Inflammatory macrophage treated with lipopolysaccharide for 4 hours (primary cell): ENCODE measurements at places on chromosomes 11 and 22.

GRCh38 chr11:75920848-75921247, 105.8 kb downstream of the UVRAG start:
- no peak for DNase-seq

DNA sequence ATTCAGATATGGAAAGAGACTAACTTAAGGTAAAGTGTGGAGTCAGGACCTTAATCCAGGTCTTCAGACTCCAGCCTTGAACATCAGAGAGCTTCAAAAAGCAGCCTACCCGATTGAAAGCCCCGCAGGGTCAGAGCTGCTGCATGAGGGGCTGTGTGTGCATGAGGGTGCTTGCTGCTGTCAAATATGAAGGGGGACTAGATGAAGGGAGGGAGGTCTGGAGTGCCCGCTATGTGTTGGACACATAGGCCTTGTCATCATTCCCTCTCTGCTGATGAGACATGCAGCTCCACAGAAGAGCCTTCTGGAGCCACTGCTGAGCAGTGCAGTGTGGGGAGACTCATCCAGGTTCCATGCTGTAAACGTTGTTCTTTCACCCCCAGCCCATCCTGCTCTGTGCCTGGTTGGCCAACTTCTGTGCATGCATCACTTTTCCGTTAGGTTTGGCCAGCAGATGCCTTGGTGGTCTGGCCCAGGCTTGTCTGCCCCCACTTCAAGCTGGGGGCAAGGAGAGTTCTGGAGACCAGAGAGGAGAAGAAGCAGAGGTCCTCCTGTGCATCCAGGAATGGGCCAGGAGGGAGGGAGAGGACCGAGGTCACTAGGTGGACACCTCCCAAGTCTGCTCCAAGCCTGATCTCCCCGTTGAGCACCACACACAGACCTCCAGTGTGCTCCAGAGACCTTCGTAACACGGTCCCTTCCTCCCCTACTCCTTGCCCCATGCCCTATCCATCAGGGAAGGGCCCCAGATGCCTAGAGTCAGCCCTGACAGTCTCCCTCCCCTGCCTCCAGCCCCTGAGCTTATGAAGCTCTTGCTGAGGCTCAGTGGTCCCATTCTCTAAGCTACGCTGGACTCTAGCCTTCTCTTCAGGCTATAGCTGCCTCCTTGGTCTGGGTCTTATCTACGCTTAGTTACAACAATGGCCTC, 32.0 kb downstream of the LRRC32 start:
- no peak for DNase-seq

DNA sequence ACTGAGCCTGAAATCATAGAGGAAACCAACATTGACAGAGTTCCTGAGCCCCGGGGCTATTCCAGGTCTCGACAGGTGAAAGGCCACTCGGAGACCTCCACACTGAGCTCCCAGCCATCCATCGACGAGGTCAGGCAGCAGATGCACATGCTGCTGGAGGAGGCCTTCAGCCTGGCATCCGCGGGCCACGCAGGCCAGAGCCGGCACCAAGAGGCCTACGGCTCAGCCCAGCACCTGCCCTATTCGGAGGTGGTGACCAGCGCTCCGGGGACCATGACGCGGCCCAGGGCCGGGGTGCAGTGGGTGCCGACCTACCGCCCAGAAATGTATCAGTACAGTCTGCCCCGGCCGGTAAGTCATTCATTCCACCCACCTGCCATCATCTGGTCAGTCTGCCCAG, 54.9 kb downstream of the C11orf91 start:
- no peak for DNase-seq

DNA sequence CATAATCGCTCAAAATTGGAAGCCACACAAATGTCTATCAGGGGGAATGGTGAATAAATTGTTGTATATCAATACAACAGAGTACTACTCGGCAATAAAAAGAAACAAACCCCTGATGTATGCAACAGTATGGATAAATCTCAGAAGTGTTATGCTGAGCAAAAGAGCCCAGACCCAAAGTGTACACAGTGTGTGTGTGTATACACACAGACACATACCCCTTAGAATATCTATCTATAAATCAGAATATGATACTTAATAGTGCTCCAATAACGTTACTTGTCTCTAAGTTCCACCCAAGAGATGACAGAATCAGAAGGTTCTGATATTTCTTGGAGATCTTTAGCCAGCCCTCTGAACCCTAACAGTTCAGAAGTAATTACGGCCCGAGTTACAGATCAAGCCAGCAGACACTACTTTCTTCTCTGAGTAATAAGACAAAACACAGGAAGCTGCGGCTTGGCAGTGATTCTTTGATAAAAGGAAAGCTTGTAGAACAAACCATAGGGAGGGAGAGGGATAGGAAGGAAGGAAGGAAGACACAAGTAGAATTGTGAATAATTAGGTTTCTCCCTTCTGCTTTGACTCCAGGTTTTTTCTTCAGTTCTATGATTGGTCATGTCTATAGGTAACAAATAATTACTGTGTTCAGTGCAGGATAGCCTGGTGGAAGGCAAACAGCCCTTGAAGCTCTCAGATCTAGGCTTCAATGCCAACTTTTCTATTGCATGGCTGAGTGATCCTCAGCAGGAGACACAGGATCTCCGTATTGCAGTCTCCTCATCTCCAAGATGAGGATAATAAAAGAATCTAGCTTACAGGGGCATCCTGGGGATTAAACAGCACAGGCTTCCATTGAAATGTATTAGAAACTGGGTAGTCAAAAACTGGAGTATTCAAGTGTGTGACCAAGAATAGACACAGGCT, 75.6 kb upstream of the TEAD1 start:
- no peak for DNase-seq

DNA sequence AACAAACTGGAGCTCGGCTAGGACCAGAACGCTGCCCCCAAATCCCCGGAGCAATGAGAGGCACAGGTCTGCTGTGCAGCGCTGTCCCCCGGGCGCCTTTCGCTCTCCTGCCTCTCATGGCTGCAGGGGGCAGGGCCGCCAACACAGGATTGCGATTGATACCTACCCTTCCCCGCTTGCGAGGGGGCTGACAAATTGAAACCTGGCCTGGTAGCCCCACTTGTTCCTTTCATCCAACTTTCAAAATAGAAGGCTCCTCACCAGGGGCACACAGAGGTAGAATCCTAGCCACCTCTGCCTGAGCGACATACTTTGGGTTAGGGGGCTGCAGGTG, 642 bp upstream of the CASTOR1 start:
- no peak for DNase-seq

DNA sequence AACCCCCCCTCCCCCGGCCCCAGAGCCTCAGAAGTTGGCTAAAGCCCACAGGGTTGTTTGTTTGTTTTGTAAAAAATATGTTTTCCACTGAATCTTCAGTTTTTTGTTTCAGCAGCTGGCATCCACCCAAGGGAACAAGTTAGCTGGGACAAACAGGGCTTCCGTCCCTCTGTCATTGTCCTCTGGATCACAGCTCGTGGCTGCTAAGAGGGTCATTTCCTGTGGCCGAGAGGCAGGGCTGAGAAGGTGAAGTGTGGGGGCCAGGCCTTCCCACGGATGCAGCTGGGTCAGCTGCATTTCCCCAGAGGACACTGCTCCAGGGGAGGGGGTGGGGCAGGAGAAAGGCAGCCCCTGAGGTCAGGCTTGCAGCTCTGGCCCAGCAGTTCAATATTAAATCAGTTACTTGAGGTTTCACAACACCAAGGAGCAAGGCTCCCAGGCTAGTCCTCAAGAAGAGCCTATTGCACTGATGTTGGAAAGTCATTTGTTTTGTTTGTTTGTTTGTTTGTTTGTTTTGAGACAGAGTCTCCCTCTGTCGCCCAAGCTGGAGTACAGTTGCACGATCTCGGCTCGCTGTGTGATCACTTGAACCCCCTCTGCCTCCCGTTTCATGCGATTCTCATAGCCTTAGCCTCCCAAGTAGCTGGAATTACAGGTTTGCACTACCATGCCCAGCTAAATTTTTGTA, 34.4 kb upstream of the SMTN start:
- no peak for DNase-seq

DNA sequence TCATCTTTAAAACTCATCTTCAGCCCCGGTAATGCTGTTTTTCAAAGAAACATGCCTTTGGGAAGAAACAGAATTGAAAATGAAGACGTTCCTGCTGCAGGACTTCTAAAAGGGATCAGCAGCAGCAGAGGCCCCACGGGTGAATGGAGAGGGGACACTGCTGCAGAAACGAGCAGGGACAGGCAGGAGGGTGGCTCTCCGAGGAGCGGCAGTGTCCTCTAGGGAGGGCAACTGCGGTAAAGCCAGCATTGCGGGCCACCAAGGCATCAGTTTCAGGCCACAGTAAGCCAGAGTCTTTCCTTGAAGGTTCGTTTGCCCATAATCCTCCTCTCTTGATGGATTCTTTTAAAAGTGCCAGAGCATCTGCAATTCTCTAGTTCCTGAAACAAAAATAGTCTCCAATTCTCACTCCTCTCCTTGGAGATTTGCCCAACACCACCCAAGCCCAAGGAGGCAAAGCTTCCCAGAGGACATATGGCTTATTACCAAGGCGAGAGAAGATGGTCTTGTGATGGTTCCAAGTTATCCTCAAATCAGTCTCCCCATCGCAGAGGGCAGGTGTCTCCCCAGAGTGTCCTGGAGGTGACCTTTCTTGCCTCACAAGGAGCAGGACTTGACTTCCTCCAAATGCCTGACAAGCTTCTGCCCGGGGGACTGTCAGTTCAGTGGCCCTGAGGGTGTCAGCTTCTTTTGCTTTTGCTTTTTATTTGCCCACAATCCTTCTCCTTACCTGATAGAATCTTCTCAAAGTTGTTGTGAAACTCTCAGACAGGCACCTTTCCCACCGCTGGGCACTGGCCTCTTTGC, 341.1 kb upstream of the B3GAT1 start:
- no peak for DNase-seq

- no peak for DNase-seq
These were observed 224.4 kb upstream of the SESN3 start for GRCh38 chr11:95455228-95455970.
